ENCODE measurements at places on chromosomes 1 and 21. TPM values are rescaled to one million over a fixed set of nuclear protein-coding genes. Genes with fewer than 3 reads are reported as not detected.

The HRNR gene
- total RNA-seq: not detected

The AJAP1 gene
- under 0.01 TPM for total RNA-seq

The RGS1 gene
- 7.7 TPM for total RNA-seq

GRCh38 chr1:186155594-186155993, 219.5 kb downstream of the TPR start:
- no peak overlapping the region for H3K4me3 ChIP-seq
- H3K36me3 ChIP-seq: no peaks in the 10 kb centered on the region
- no peaks in the 10 kb centered on the region for H3K27me3 ChIP-seq
- H3K27ac ChIP-seq: no peak overlapping the region

- peaks cover 13% of the 10 kb centered on the region for H3K4me1 ChIP-seq
- H3K27ac ChIP-seq: no peak overlapping the region
- no peaks in the 10 kb centered on the region for H3K36me3 ChIP-seq
- no peak for DNase-seq
Measured at GRCh38 chr21:35222021-35222420, 172.9 kb upstream of the RUNX1 start.

- H3K27me3 ChIP-seq: no peaks in the 10 kb centered on the region
- H3K36me3 ChIP-seq: no peaks in the 10 kb centered on the region
- no peak for DNase-seq
- H3K4me1 ChIP-seq: peaks cover 5% of the 10 kb centered on the region
- no peak overlapping the region for H3K4me3 ChIP-seq
Measured at GRCh38 chr1:174789399-174789798, 210.3 kb upstream of the CACYBP start.

- peaks cover 5% of the 10 kb centered on the region for H3K4me1 ChIP-seq
- DNase-seq: no peak
- H3K36me3 ChIP-seq: no peaks in the 10 kb centered on the region
- H3K27ac ChIP-seq: no peak overlapping the region
- H3K4me3 ChIP-seq: no peak overlapping the region
Measured at GRCh38 chr1:200035956-200036618, 8.6 kb downstream of the NR5A2 start.

DNA sequence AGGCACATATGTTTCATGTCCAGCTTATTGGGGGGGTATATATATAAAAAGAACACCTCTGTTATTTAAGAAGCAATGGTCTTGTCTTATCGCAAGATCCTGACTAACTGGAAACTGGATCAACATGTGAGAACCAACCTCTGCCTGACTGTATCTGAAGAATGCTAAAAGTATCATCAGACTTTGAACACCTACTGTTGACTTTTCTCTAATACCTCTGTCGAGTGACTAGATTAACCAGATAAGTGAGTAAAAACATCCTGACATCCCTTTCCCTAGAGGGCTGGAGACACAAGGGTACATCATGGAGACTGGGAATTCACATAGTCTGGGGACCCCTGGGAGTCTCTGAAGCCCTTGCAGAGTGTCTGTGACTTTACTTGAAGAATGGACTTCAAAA, 26.3 kb upstream of the PIGC start:
- H3K27ac ChIP-seq: no peak overlapping the region
- no peaks in the 10 kb centered on the region for H3K27me3 ChIP-seq
- no peak for DNase-seq
- H3K4me1 ChIP-seq: no peaks in the 10 kb centered on the region
- H3K36me3 ChIP-seq: no peaks in the 10 kb centered on the region

All from liver (tissue), 10 donors.